ENCODE measurements at places on chromosomes 2 and 18. TPM values are rescaled to one million over a fixed set of nuclear protein-coding genes. Genes with fewer than 3 reads are reported as not detected.

Gene NDC80
- total RNA-seq = 11.2 TPM

Gene BOLL
- not detected for total RNA-seq

Gene INSIG2
- total RNA-seq = 11.3 TPM

Gene G6PC2
- total RNA-seq = not detected

Gene SH3BP4
- 28.9 TPM for total RNA-seq

Gene POTEC
- total RNA-seq = not detected

Gene CNTNAP5
- not detected for total RNA-seq

Gene LIMS4
- total RNA-seq = 0.88 TPM

Gene ZNF385B
- not detected for total RNA-seq

Gene OBSL1
- 23.3 TPM for total RNA-seq

Gene DLX1
- 3.5 TPM for total RNA-seq

Gene RASGRP3
- total RNA-seq = 1.5 TPM

Gene GPR45
- total RNA-seq = not detected

Gene SLC8A1
- 0.51 TPM for total RNA-seq

Gene CRYBA2
- not detected for total RNA-seq

Gene RIT2
- not detected for total RNA-seq

Gene CCDC121
- total RNA-seq = 3.1 TPM

Gene HOXD10
- 7.0 TPM for total RNA-seq

Gene HMSD
- 0.54 TPM for total RNA-seq

Gene ANKMY1
- 12.0 TPM for total RNA-seq

Gene LYPD6B
- not detected for total RNA-seq

Gene FRZB
- total RNA-seq = not detected

Gene SOCS6
- 32.4 TPM for total RNA-seq

Gene NEU2
- total RNA-seq = not detected

Gene MAL
- total RNA-seq = not detected

Gene ZNF804A
- total RNA-seq = not detected

Gene SERPINB11
- not detected for total RNA-seq

Gene SP140
- 0.28 TPM for total RNA-seq

Gene TUBA4B
- total RNA-seq = 0.56 TPM

Gene ACTR3
- 314 TPM for total RNA-seq

Gene SNRPD1
- 173 TPM for total RNA-seq

Gene CHRNG
- total RNA-seq = not detected

Gene HTR2B
- total RNA-seq = 0.09 TPM

Gene PDE11A
- total RNA-seq = 0.58 TPM

Gene ANKRD44
- total RNA-seq = 1.5 TPM

Gene KCNIP3
- total RNA-seq = 1.0 TPM

Gene MYO5B
- 12.7 TPM for total RNA-seq

Gene ZNF2
- total RNA-seq = 3.3 TPM

Gene PROC
- total RNA-seq = 3.2 TPM

Gene STAM2
- total RNA-seq = 11.9 TPM

Gene MREG
- 4.8 TPM for total RNA-seq

Gene NBEAL1
- total RNA-seq = 4.1 TPM

Gene NR4A2
- 4.5 TPM for total RNA-seq

Gene PKP4
- total RNA-seq = 29.0 TPM

Gene FNDC4
- 4.6 TPM for total RNA-seq

Gene COL6A3
- total RNA-seq = 0.10 TPM

Gene NIF3L1
- 45.8 TPM for total RNA-seq

Gene CENPO
- 51.1 TPM for total RNA-seq

Gene HRH4
- not detected for total RNA-seq

Gene CDH2
- 35.9 TPM for total RNA-seq

Gene NEUROD1
- total RNA-seq = not detected
